ENCODE measurements at places on chromosomes 6 and 20.

DNA sequence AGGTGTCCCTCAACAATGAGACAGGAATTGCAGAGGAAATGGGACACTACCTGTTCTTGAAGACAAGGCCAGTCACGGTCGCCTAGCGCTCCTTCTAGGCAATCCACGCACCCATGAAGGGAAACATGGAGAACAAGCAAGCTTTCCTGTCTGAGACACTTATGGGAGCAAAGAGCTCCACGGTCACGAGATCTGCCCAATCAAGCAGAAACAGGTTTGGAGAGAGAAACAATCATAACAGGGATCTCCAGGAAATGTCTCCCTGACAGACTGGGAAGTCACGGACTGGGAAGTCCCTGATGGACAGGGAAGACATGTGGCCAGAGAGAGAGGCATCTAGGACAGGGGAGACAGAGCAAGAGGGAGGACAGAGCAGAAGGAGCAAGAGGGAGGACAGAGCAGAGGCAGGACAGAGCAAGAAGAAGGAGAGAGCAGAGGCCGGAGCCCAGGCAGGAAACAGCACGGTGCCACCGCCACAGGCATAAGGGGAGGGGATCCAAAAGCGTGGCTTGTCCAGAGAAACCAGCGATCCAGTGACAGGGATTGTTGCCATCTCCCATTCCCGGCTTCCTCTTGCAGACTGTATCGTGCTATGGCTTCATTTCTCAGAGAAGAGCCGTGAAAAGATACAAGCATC, 167.8 kb upstream of the ZNF337 start:
- DNase-seq = no peak

DNA sequence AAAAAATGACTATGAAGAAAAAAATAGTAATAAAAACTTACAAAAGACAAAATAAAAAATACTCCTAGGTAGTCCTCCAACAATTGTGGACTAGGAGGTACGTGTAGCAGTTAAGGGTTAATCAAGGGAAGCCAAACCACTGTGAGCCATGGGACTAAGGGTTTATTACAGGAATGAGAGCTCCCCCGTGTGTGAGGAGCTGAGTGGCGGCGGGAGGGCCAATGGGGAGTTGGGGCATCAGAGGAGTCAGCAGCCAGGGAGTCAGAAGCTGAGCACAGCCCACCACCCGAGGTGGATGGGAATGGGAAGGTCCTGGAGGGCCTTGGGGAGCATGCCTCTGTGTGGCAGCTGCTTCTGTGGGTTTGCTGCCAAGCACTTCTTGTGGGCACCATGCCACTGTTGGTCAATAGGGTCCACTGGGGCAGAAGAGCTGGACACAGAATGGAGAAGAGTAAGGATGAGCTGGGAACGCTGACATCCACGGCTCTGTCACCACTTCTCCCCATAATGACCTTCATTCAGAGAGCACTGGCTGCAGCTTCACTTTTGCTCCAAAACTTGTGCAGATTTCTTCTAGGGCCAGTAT, 373.3 kb downstream of the CDKAL1 start:
- DNase-seq = no peak

- DNase-seq = peak; percentile 11
These were observed 242.6 kb upstream of the CDYL start for GRCh38 chr6:4533576-4533975.

- DNase-seq = no peak
These were observed 632 bp downstream of the LIN28B start for GRCh38 chr6:104957301-104958177.

- no peak for DNase-seq
These were observed 1.1 kb upstream of the PLCB1 start for GRCh38 chr20:8130840-8131526.

DNA sequence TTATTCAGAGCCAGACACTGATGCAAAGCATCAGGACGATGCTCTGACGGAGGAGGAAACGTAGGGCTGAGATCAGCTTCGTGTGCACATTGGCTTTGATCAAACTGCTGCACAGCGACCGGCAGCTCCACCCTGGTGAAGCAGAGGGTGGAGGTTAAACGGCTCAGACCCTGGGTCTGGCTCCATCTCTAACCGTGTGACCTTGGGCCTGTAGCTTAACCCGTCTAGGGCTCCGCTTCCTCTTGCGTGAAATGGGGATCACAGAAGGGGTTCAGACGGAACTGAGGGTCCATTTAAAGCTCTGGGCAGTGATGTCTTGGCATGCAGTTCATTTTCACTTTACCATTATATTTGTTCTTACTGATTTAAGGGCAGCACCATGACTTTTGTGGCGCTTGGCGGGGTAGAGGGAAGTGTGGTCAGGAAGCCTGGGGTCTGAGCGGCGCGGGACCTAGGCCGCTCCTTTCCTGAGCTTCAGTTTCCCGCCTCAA, 644 bp downstream of the RBL1 start:
- DNase-seq = peak; percentile 5

DNA sequence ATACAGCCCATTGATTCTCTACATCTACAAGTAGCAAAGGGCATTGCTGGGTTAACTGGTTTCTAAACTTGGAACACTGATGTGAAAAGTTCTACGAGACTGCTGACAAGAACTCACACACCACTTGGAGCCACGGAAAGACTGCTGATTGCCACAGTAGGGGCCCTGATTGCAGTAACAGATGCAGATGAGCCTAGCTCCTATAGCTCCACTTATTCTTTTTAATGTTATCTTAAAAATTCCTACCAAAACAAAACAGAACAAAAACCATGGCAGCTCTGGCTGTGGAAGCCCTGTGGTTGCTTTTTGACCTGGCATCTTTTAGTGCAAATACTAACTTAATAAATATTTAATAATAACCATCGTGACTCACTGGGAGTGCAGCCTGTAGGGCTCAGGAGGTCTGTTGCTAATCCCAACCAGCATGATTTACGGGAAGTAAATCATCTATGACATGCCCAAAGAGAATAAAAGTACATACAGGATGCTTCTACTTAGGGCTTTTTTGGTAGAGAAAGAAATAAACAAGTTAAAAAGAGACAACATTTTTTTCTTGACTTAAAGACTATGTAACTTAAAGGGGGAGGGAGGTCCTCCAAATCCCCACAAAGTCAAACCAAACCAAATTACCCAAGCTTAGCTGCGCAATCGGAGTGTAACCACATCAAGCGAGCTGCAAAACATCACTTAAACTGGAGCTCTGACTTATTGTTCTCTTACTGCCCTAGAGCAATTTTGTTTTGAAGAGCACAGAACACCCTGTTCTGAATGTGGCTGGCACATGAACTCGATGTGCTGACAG, 87.2 kb downstream of the FKBP5 start:
- DNase-seq = no peak

GRCh38 chr6:104940893-104941728, 15.8 kb upstream of the LIN28B start:
- DNase-seq = no peak

- no peak for DNase-seq
These were observed 136.3 kb downstream of the TFAP2C start for GRCh38 chr20:56765172-56766073.

- no peak for DNase-seq
These were observed 48.4 kb upstream of the EZR start for GRCh38 chr6:158867381-158868121.

DNA sequence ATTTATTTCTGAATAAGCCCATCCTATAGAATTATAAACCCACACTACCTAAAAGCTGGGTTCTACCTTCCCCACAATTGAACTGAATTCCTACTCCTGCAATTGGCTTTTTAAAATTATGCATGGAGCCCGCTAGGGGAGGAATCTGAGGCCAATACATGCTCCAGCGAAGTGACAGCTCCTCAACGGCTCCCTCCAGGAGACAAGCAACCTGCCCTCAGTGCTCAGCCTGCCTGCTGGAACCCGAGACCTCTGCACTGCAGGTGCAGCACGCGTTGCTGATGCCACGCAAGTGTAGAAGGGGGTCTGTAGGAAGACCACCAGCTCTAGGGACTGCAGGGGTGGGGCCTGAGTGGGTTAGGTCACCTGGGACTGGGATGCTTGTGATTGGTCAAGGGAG, 170.2 kb upstream of the CDYL start:
- DNase-seq = no peak

DNA sequence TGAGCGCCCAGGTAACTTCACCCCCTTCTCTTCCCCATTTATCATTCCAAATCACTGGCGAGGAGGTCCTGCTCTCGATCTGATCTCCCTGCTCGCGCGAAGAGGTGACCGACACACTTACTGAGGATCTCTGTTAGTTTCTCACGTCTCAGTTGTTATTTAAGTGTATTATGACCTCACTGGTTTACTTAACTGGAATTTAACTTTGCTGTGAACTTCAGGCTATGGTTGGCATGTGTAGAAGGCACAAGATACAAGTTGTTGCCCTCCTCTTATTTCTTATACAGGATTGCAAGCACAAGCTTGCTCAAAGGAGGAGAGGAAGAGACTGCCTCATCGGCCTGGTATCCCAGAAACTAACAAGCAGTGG, 1.2 kb downstream of the RNF217 start:
- peak; percentile 39 for DNase-seq

- no peak for DNase-seq
These were observed 43.9 kb upstream of the CLDN20 start for GRCh38 chr6:155219858-155220301.

DNA sequence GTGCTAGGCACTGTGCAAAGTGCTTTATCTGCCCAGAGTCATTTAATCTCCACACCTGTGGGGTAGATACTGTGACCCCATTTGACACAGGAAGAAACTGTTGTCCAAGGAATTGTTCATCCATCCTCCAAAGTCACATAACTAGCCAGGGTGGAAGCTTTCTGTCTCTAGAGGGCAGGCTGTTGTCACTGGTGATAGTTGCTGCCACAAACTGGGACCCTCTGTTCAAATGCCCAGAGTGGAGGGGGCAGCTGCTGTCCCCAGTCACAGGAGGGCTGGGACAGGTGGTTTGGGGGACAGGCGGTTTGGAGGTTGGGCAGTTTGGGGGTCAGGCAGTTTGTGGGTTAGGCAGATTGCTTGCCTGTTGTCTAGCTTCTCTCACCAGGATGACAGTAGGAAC, 16.1 kb upstream of the TMEM242 start:
- DNase-seq = no peak

- no peak for DNase-seq
These were observed 26.9 kb upstream of the STXBP5 start for GRCh38 chr6:147177286-147177685.

DNA sequence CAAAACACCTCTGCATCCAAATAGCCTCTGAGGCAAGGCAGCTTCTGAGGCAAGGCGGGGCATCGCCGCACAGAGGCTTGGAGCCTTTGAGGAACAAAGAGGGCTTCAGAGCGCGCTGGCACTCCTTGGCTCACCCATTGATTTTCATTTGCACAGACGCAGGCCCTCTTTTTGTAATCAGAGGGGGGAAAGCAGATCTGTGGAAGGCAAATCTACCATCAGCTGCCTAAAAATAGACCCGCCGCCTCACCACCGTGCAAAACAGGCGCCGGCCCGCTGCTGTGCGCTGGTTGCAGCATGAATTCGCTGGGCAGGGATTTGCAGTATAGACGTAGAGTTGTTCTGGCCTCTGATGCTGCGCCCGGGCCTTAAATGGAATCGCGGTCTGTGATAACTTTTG, 69.9 kb upstream of the STMND1 start:
- DNase-seq = no peak

DNA sequence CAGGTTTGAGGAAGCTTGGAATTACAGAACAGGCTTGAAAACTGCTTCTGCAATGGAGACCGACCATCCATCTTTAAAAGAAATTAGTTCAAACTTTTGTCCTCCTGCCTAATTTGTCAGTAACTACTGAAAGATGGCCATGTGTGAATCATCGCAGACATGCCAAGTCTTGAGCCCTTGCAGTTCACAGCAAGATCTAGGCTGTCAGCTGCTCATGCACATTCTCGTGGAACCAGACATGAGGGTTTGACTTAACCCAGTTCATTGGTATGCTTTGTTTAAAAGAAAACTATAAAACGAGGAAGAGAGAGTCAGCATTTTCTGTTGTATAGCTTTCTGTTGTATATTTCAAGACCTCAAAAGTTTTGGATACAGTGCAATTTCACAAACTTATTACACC, 74.0 kb upstream of the SAMD5 start:
- no peak for DNase-seq

- no peak for DNase-seq
These were observed 451.4 kb downstream of the NKAIN2 start for GRCh38 chr6:124254941-124255685.

DNA sequence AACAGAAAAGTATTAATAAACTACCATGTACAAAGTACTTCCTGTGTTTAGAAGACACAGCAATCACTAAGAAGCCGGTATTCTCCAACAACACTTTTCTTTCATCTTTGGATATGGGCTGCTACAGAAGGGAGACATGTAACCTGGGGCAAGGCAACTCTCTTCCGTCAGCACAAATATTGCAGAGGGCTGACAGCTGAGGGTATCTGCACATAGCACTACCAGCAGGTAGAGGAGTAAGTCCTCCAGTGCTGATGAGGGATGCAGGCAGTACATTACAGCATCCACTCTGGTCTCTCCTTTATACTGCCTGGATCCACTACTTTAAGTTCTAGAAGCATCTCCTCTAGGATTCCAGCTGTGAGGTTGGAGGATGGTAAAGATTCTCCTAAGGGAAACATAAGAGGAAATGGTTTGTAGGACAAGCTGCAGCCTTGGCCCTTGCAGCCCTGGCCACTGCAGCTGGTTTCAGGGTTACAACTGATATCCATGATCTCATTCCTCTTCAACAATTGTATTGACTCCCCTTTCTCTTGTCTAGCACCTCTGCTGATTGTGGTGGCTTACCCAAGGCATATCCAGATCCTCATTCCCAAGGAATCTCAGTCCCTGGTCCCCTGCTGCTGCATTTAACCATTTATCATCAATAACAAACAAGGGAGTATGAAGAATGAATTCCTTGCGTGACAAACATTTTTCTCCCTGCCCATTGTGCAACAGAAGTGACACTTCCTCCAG, 110.7 kb upstream of the ADGRF1 start:
- DNase-seq = no peak

GRCh38 chr6:118963003-118963402, 28.0 kb upstream of the MCM9 start:
- DNase-seq = no peak

DNA sequence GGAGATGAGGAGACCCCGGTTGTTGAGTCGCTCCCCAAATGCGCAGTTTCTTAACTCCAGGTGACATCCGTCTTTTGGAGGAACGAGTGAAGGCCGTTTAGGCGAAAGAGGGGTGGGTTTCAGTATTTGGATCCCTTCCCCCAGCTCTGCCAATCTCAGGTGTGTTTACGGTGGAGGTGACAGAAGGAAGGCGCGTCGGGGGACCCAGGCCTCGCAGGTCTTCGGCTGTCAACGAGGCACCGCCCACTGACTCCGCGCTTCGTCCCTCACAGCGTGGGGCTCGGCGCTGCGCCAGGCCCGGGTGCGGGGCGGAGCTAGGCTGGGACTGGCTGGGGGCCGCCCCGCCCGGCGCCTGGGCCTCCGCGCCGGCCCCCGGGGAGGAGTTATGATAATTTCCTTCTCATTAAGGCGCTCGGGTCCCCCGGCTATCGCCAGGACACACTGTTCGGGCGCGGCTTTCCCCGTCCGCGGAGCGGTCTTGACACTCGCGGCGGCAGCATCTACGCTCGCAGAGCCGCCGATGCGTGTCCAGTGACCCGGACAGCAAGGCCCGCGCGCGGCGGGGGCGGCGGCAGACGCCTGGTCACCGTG, at the start of gene TFAP2C:
TFAP2C (plus strand) TSS at position 434 of the 591 bp plus-strand sequence. CDS start 239 bp downstream, outside the sequence.
- no peak for DNase-seq

DNA sequence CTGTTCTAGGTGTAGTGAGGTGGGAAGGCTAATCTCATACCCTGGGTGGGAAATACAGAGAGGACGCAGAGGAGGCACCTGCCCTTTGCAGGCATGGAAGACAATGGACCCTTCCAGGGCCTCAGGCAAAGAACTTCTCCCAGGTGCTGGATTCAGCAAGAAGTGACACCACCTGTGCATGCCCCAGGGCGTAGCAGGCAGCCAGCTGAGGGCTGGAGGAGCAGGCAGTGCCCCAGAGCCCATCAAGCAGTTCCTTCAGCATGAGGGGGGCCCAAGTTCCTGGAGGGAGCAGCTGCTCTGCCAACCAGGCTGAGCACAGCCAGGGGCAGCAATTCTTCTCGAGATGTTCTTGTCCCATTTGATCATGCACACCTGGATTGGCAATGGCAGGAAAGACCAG, 170.3 kb upstream of the PDE10A start:
- no peak for DNase-seq
